ENCODE measurements at places on chromosomes 12 and 14.
A peak's percentile ranks its signal among the peaks of the same experiment; 100 is the strongest.

DNA sequence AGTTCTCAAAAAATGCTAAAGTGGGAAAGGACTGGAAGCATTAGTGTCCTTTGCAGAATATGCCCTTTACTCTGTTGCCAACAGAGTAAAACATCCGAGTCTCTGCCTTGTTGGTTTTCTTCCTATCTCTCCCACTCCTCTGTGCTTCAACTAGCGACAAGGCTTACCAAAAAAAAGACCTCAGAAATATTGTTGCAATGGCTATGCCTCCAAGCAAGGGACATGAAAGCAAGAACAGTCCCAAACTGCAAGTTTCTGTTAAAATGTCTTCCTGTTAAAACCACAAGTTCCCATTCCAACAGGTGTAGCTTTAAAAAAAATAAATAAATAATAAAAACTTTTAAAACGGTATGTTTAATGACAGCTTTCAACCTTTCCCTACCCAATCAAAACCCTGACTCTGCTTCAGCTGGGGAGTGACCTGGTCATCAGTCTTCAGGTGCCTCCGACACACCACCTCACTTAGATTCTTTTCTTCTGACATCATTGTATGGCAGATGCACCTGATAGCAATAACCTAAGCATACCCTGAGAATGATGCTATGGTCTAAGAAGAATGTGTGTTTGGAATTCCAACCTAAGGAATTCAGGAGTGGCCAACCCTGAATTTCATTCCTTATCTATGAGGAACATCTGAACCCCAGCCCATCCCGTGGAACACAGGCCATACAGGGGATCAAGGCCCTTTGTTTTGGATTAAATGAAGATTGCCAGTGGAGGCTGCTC lies 81.0 kb downstream of the RPS29 start:
- DNase-seq: peak; percentile 6

GRCh38 chr12:122935318-122935717 lies 30.9 kb downstream of the ABCB9 start:
- DNase-seq: no peak

- DNase-seq: no peak
These were observed 78.5 kb downstream of the MYRFL start for GRCh38 chr12:69903548-69903947.

DNA sequence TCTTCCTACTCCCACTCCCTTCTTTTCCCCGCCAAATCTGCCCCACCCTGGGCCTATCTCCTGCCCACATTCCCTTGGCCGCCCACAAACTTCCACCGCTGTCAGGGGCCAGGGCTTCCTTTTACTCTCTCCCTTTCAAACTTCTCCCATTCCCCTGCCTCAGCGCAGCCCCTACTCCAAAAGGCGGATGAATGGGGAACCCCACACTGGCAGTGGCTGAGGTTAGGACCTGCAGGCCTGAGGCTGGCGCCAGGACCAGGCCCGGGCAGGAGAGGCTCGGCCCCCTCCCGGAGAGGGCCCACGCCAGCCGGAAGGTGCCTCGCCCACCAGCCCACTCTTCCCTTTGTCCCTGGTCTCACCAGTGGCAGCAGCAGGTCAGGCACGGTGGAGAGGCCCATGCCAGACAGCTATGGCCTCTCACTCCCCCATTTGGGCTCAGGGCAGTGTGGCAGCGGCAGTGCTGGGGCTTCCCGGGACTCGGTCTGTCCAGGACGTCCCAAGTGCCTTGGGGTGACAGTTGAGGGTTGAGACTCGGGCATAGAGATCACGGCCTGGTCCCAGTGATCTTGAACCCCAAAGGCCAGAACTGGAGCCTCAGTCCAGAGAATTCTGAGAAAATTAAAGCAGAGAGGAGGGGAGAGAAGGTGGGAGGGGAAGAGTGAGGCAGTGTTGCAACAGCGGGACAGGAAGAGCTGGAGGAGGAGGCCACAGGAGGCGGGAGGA lies at the start of gene TNFRSF1A:
Gene TNFRSF1A (minus strand): TSS at position 660 of the 723 bp plus-strand sequence. CDS start 262 bp downstream, at position 398.
- peak; percentile 89 for DNase-seq

DNA sequence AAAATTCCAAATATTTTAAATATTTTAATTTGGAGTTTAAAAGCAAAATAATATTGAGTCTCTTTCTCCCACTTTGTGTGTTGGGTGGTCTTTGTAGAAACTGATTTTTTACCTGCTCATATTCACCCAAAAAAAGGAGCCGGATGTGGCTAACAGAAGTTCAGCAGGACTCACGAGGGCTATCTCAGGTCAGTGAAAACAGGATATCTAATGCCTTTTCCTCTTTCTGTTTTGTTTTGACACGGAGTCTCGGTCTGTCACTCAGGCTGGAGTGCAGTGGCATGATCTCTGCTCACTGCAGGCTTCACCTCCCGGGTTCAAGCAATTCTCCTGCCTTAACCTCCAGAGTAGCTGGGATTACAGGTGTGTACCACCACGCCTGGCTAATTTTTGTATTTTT lies 30.8 kb downstream of the COA8 start:
- no peak for DNase-seq

- DNase-seq: no peak
These were observed 16.9 kb upstream of the GXYLT1 start for GRCh38 chr12:42161529-42161928.

- peak; percentile 71 for DNase-seq
These were observed 627 bp downstream of the CPM start for GRCh38 chr12:68932128-68932960.

- peak; percentile 80 for DNase-seq
These were observed 23.5 kb upstream of the PYGL start for GRCh38 chr14:50967790-50968189.

GRCh38 chr14:96876747-96877146 lies 79.6 kb downstream of the VRK1 start:
- DNase-seq: no peak

GRCh38 chr12:121575051-121575450 lies 5.8 kb downstream of the KDM2B start:
- no peak for DNase-seq

DNA sequence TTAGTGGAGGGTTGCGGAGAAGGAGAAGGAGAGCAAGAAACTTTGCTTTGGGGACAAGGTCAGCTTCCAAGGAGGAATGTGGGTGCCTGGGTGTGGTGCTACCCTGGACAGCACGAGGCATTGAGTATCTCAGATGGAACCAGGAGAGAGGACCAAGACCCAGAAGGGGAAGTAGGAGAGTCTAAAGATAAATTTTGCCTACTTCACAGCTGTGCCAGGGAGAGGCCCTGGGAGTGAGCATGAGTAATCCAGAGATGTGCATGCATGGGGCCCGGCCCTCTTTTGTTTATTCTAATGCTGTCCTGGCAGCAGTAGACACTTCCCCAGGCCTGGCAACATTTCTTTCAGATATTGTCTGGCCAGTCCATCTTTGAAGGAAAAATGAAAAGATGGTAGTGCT lies 49.5 kb upstream of the GNPNAT1 start:
- DNase-seq: peak; percentile 93

DNA sequence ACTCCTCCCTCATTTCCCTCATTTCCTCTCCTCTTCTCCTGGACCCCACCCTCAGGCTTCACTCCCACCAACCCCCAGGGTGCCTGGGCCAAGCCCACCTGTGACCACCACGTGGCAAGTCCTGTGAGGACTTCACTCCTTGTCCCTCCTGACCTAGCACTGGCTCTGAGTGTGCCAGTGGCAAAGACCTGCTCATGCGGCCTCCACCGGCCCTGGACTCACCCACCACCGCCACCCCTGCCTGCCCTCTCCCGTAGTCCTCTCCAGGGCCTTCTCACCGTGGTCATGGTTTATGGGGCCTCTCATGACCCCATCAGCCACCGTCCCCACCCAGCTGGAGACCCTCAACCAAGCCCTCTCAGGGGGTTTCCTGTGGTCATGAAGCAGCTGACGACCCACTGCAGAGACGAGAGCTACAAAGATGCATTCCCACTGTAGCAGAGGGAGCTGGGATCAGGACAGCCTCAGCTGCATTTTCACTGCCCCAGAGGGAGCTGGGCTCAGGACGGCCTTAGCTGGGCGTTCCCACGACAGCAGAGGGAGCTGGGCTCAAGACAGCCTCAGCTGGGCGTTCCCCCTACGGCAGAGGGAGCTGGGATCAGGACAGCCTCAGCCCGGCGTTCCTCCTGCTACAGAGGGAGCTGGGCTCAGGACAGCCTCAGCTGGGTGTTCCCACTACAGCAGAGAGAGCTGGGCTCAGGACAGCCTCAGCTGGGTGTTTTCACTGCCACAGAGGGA lies 3.2 kb upstream of the C14orf180 start:
- peak; percentile 95 for DNase-seq

- DNase-seq: no peak
These were observed 445.5 kb upstream of the FBXO33 start for GRCh38 chr14:39877577-39878190.

DNA sequence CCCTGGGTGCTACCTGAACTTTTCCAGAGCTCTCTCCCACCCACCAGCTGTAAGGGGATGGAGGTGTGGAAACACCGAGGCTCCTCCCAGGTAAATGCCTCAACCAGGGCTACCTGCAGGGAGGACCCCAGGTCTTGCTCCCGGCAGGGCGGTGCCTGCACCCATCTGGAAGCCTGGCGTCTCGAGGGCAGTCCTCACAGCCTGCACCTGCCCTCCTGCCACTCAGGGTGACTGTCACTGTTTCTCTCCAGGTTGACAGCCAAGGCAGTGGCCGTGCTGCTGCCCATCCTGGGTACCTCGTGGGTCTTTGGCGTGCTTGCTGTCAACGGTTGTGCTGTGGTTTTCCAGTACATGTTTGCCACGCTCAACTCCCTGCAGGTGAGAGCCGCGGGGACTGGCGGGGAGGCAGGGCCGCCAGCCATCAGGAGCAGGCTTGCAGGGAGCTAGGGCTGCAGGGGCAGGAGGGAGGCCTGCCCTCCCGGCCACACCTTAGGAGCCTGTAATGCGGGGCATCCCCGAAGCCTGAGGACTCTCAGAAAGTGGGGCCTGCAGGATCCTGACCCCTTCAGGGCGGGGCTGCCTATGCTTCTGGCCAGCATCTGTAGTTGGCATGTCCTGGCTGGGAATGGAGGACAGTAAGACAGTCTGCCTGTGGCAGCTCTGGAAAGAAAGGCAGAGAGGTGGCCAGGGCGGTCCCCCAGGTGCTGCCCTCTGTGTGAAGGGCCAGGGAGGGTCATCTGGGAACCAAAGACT lies 182.3 kb downstream of the ADGRD1 start:
- peak; percentile 56 for DNase-seq

GRCh38 chr14:63956326-63956725 lies 103.5 kb downstream of the SYNE2 start:
- no peak for DNase-seq

DNA sequence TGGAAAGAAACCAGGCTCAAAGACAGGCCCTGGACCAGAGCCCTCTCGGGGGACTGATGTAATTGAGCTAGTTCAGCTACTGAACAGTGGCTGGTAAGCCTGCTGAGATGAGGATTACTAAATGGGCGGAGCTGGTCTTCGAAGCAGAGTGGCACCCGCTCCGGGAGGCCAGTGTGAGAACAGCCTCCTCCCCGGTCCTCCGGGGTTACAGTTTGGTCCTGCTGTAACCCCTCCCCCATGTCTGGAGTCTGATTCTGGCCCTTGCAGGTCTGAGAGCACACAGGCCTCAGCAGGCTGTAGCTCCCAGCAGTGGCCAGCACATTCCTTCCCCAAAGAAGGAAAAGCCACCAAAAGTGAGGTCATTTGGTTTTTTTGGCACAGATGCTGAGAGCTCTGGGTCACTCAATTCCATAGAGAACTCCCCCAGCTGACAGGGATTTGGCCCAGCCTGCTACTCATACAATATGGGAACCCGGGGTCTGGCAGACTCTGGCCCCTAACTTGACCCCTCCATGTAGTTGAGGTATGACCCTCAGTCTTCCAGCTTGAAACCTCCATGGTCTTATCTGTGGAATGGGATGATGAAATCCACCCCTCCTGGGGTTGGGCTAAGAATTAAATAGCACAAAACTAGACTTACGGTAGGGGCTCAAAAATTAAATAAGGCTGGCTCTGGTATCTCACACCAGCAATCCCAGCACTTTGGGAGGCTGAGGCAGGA lies 39.0 kb downstream of the ACTN1 start:
- DNase-seq: peak; percentile 91

DNA sequence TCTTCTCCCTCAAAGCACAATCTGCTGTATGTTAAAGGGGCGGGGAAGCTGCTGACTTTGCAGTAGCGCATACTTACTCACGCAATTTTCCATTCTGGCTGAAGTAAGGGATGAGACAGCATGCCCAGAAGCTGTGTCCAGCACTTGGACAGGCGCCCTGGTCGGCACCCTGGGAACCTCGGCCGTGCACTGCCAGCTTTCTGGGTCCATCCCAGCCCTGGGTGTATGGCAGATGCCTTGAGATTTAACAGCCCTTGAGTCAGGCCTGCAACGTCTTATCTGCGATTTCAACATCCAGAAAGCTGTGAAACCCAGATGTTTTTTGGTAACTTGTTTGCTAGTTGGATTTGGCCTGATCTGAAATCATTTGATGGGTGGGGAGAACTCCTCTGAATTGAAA lies 16.1 kb downstream of the EML1 start:
- peak; percentile 95 for DNase-seq

GRCh38 chr12:58774731-58775130 lies 145.6 kb downstream of the LRIG3 start:
- DNase-seq: no peak

DNA sequence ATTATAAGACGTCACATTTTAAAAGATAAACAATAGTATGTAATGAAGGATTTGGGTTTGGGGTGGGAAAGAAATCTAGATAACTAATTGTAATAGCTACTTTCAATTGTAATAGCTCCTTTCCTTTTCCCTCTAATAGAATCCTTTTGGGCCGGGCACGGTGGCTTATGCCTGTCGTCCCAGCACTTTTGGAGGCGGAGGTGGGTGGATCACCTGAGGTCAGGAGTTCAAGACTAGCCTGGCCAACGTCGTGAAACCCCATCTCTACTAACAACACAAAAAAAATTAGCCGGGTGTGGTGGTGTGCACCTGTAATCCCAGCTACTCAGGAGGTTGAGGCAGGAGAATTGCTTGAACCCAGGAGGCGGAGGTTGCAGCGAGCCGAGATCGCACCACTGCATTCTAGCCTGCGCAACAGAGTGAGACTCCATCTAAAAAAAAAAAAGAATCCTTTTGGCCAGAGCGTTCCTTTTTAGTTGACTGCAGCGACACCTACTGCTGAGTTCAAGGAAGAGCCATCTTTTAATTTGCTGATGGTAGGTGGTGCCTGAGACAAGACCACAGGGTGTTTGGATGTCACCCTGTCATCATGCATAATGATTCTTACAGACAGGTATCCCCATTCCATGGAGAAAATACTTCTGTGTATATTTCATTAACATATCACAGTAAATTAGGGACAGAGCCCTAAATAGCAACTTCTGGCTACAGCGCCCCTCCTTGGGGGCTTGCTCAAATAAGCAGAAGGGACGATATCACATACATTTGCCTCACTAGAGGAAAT lies 79.5 kb downstream of the ARMH4 start:
- peak; percentile 58 for DNase-seq

DNA sequence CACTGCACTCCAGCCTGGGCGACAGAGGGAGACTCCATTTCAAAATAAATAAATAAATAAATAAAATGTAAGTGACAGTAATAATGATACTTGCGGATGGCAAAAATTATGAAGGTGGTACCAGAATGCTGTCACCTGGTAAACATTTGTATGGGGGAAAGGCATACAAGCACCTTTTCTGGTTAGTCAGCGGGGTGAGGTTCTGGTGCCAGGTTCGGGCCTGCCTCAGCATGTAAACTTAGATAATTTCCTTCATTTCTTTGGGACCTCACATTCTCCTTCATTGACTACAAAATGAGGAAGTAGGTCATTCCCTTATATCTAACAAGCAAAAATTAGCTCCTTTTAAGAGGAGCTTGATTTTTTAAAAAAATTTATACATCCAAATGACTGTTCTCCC lies 10.8 kb downstream of the VTI1B start:
- no peak for DNase-seq

GRCh38 chr14:42214981-42215491 lies 608.4 kb downstream of the LRFN5 start:
- peak; percentile 47 for DNase-seq

All from osteoblast (primary cell).